ENCODE measurements at places on chromosomes 13 and 19.

GRCh38 chr13:91534996-91535395 is 136.6 kb downstream of the GPC5 start:
- no peak for DNase-seq

GRCh38 chr13:100433475-100433874 is 155.1 kb downstream of the GGACT start:
- no peak for DNase-seq

GRCh38 chr13:28031220-28031895 is 42.9 kb upstream of the URAD start:
- no peak for DNase-seq

GRCh38 chr13:78609464-78610205 is 6.3 kb upstream of the POU4F1 start:
- DNase-seq: no peak

DNA sequence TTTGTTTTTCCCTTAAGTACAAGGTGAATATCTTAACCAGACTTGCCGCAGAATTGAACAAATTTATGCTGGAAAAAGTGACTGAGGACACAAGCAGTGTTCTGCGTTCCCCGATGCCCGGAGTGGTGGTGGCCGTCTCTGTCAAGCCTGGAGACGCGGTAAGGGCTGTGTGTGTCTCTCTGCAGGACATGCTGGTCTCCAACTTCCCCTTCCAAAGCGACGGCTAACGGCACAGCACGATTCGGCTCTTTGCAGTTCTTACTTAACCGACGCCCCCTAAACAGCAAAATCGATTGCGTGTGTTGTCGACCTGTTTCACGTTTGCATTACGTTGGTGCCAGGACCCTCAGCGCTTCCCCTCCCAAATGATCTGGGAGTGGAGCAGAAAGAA is 73.2 kb downstream of the GGACT start:
- no peak for DNase-seq

- no peak for DNase-seq
These were observed 68.2 kb downstream of the ITGBL1 start for GRCh38 chr13:101520672-101521071.

- DNase-seq: no peak
These were observed 33.3 kb downstream of the MCF2L start for GRCh38 chr13:113002206-113002912.

- DNase-seq: peak; percentile 53
These were observed 11.6 kb upstream of the NFIX start for GRCh38 chr19:12983542-12984142.

GRCh38 chr19:7440188-7440975 is 48.5 kb downstream of the PEX11G start:
- DNase-seq: no peak

All from stimulated activated CD4-positive, alpha-beta T cell treated with anti-CD3 and anti-CD28 coated beads, Interleukin-12 subunit alpha, Interleukin-12 subunit beta, amount 100 ng/mL, for 48 hours (primary cell).